Stimulated activated naive B cell treated with anti-CD40 and anti-IgM and Interleukin-4, amounts not matched to agents 10 μg/mL and 1 μg/mL and 100 μg/mL, for 72 hours (primary cell): ENCODE measurements at places on chromosomes 11 and 22.

- no peak overlapping the region for H3K4me3 ChIP-seq
- H3K27me3 ChIP-seq = peaks cover 4% of the 10 kb centered on the region
- no peaks in the 10 kb centered on the region for H3K4me1 ChIP-seq
- no peak for DNase-seq
- H3K27ac ChIP-seq = no peak overlapping the region
- H3K36me3 ChIP-seq = no peaks in the 10 kb centered on the region
Measured at GRCh38 chr11:11533751-11534150, 88.1 kb downstream of the GALNT18 start.

DNA sequence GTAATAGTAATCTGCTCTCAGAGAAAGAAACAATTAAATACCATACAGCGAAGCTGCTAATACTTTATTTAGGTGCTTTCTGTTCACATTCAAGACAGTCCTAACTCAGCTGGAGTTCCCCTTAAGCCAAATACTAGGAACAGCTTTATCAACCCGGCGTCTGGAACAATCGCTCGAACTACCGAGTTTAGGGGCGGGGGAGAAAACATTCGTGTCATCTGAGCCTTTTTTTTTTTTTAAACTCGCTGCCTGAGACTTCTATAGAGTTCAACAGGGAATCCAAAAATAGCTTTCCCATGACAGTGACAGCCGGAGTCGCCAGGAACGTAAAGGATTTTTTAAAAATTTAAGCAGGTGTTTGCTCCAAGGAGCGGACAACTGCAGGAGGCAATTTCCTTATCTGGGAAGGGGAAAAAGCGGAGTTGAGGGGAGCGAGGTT is 852 bp downstream of the TRAF6 start:
- peaks cover 13% of the 10 kb centered on the region for H3K4me1 ChIP-seq
- DNase-seq = no peak
- H3K36me3 ChIP-seq = peaks cover 12% of the 10 kb centered on the region
- peak overlapping the region; percentile 98 for H3K4me3 ChIP-seq
- H3K27me3 ChIP-seq = no peaks in the 10 kb centered on the region

DNA sequence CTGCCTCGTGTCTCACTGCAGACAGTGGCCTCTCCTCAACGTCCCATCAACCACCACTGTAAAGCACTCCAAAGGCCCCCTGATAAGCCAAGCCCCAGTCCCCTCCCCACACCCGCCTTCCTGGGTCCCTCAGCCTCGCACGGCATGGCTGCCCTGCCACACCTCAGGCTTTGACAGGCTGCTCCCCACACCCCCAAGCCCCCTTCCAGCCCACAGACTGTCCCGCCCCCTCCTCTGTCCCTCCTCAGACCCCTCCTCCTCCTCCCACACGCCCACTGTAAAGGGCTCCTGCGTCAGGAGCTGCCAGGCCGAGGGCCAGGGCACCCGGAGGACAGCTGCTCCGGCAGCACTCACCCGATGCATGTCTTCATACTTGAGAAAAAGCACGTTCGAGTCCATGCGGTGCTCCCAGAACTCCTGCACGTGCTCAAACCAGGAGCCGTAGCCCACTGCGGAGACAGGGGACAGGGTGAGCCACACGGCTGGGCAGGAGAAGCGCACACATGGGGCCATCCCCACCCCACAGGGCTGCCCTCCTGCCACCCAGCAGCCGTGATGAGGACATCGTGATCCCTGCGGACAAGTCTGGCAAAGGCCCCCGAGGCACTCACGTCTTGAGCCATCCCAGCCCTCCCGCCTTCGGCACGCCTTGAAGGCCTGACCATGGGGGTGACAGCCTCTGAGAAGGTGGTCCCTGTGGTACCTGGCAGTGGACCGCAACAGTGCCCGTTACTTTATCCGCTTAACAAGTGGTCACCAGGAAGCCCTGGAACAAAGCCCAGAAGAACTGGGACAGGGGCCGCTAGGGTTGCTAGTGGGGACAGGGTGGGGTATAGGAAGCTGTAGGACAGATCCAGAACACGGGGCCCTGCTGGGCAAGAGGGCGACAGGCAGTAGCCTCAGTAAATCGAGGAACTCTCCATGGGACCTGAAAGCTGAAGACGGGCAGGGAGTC is 21.5 kb upstream of the EFCAB6 start:
- H3K4me3 ChIP-seq = no peak overlapping the region
- no peak overlapping the region for H3K27ac ChIP-seq
- H3K27me3 ChIP-seq = peaks cover 18% of the 10 kb centered on the region
- H3K36me3 ChIP-seq = no peaks in the 10 kb centered on the region
- DNase-seq = no peak

- H3K27me3 ChIP-seq = peaks cover 10% of the 10 kb centered on the region
- H3K4me1 ChIP-seq = no peaks in the 10 kb centered on the region
- H3K27ac ChIP-seq = no peak overlapping the region
- no peaks in the 10 kb centered on the region for H3K36me3 ChIP-seq
Measured at GRCh38 chr11:8292351-8292750, 28.7 kb upstream of the LMO1 start.
